ENCODE measurements at places on chromosomes 7 and 10. TPM values are rescaled to one million over a fixed set of nuclear protein-coding genes. Genes with fewer than 3 reads are reported as not detected.

Gene IKZF5
- 26.8 TPM for polyA plus RNA-seq

GRCh38 chr7:7668706-7669105, 28.2 kb downstream of the UMAD1 start:
- no peak for DNase-seq

GRCh38 chr7:107638594-107638993, 22.0 kb upstream of the SLC26A4 start:
- no peak for DNase-seq

- DNase-seq: no peak
These were observed 167.7 kb downstream of the DGKB start for GRCh38 chr7:14734839-14735321.

- no peak for DNase-seq
These were observed 10.6 kb downstream of the CPED1 start for GRCh38 chr7:120998996-120999565.

- DNase-seq: no peak
These were observed 9.8 kb downstream of the RHBDD2 start for GRCh38 chr7:75888464-75889222.

- DNase-seq: no peak
These were observed 287.9 kb downstream of the TNS3 start for GRCh38 chr7:47293884-47294555.

DNA sequence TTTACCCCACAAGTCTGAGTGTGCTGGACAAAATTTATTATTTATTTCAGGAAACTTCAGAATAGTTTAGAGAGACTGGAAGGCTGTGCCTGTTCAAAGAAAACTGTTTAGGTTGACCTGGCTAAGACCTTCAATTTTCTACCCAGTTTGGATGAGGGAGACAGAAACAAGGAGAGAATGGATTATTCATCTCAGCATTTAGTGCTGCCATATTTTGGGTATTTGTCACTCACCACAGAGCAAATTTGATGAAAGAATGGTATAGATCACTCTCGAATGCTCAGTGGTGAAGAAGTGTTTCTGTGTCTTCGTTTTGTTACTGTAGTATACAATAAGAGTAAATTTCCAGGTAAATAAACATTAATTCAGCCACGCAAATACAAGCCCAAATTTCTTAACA, 71.8 kb downstream of the SEMA3C start:
- no peak for DNase-seq

All from renal cortex interstitium (tissue), 15 donors.